Suppressor macrophage treated with lipopolysaccharide for 1 hour (primary cell): ENCODE measurements at places on chromosomes 4 and X.

- DNase-seq, result no peak
Measured at GRCh38 chr4:127055357-127055756, 577.4 kb upstream of the INTU start.

DNA sequence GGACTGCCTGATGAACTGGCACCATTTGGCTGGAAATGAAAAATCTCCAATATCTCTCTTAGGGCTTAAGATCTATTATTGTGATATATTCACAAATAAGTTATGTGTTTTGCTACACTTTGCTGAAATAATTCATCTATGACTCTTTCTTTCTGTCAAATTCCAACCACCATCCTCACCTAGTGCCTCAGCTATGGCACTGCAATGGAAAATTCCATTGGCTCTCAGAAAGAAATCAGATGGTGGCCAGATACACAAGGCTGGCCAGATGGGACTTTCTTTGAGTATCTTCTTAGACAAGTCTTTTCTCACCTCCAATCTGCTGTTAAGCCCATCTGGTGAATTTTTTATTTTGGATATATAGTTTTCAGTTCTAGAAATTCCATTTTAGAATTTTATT, 28.0 kb downstream of the NAT8L start:
- no peak for DNase-seq

GRCh38 chrX:14359727-14360126, 169.6 kb upstream of the GLRA2 start:
- no peak for DNase-seq

- no peak for DNase-seq
Measured at GRCh38 chr4:69075061-69075792, 21.0 kb upstream of the UGT2B7 start.

DNA sequence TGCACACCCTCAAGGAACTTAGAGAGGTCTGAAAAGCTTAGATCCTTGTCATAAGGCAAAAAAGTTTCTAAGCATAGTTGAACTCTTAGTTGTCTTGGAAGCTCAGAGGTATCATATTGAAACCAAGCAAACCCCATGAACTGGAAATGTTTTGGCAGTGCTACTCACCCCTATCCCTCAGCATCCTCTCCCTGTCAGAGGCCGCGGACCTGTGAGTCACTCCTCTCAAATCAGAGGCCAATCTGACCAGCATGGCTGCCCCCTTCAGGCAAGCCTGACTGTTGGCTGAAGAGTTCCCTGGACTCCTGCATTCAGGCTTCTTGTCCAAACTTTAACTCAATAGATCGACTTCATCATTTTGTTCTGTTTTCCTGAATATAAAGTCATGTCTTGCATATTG, 69.4 kb downstream of the KCNIP4 start:
- no peak for DNase-seq

DNA sequence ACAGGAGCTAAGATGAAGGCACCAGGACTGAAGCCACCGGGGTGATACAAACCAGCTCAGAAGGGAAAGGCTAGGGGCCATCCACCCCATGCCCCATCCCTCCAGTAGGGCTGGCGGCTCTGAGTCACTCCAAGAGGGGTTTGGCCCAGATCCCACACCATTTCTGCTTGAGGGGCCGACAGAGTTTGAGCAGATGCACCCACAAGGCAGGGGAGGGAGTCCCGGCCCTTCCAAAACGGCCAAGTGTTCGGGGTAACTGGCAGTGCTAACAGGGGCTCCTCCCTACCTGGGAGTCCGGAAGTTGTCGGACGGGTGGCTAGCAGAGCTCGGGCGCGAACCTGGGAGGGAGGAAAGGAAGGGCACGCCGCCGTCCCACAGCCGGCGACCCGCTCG, 412 bp downstream of the SLC10A3 start:
- peak; percentile 52 for DNase-seq

- no peak for DNase-seq
Measured at GRCh38 chrX:25131055-25131454, 115.3 kb upstream of the ARX start.

DNA sequence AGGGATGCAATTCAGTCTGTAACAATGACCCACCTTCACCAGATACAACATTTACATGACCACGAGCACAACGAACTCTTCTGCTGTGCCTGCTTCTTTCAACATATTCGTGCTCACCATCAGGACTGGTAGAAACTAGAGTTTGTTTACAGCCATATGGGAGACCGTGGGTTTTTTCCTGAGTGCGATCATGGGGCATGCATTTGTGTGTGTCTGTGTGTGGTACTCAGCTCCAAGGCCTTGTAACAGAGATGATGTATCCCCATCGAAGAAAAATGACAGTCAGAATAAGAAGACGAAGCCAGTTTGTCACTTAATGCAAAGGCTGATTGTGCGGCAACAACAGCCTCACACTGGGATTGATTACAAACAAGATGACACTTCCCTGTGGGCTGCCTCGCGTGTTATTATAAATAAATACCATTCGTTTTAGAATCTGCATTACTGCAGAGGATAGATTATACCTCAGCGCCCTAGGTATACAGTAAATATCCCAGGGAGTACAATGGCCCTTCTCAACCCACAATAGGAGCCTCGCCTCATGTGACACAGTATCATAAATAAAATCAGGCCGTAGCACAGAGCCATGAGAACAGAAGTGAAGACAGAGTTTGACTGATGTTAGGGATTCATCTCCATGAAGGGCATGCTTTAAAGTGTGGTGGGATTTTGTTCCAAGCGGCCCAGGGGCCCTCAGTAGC, 97.3 kb upstream of the NOCT start:
- no peak for DNase-seq

- DNase-seq, result peak; percentile 16
Measured at GRCh38 chr4:44736900-44737299, 10.5 kb upstream of the GNPDA2 start.

- no peak for DNase-seq
Measured at GRCh38 chr4:148295642-148296041, 146.6 kb downstream of the NR3C2 start.

DNA sequence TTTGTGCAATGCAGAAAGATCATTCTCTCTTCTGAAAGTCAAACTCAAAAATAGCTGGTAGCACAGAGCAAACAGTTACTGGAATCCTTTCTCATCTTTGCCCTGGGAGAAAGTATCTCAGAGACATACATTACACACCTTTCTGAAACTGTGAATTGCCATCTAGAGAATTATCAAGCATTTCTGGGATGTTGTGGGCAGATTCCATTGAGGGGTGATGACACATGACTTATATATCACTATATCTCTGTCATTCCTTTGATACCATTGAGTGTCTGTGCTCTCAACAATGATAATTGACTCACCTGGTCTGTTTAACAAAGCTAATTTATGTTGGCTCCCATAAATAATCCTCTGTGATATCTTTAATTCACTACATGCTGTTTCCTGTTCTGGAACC, 13.0 kb downstream of the SLIT2 start:
- no peak for DNase-seq

- DNase-seq, result peak; percentile 39
Measured at GRCh38 chr4:153728660-153729059, 31.2 kb downstream of the RNF175 start.

GRCh38 chrX:97756879-97757278, 873.2 kb downstream of the RPA4 start:
- no peak for DNase-seq

DNA sequence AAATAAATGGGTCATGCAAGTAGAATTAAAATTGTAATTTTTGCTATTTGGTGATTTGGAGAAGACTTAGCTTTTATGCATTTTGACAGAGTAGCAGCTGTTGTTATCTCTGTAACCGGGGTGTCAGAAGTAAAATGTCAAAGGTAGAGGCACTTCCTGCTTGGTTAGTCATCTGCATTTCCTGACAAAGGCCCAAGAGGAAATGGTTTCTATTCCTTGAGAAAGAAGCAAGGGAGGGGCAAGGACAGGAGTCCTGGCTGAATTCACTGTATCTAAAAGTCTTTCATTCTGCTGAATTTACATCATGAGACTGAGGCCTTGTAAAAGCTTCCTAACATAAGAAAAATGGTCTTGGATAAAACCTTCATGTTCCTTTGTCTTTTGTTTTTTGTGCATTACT, 550.9 kb upstream of the BOD1L1 start:
- DNase-seq, result peak; percentile 39

GRCh38 chrX:150200361-150200760, 162.8 kb upstream of the MAMLD1 start:
- DNase-seq, result no peak

DNA sequence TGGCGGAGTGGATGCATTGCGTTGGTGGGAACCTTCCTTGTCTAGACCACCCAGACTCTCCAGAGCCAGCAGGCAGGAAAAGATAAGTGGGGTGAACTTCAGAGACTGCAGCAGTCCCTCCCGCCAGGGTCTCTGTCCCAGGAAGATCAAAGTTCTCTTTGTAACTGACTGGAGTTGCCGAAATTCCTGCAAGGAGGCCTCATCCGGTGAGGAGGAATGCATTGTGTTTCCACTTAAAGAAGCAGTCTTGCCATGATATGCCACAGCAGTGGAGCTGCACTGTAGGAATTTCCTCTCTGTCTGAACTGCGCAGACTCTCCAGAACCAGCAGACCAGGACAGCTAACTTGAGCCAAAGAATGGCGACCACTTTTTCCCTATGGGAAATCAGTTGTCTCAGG, 1190.4 kb downstream of the TECRL start:
- no peak for DNase-seq

DNA sequence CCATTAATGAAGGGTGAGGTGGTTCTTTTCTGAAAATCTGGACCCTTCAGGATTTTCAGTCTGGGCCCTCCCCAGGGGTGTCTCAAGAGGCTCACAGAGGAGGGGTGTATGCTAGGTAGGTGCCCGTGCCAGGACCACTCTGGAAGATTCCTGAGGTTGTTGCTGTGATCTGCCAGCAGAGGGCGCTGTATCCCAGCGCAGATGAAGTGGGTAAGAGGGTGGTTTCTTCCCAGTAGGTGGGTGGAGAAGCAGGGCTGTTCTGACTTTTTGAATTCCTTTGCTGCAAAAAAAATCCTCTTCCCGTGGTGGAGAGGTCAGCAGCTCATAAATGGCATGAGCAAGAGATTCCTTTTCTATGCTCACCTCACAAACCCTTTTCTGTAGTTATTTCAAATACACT, 51.1 kb downstream of the SCML1 start:
- peak; percentile 55 for DNase-seq

GRCh38 chr4:122702939-122703338, 29.6 kb upstream of the BBS12 start:
- no peak for DNase-seq

DNA sequence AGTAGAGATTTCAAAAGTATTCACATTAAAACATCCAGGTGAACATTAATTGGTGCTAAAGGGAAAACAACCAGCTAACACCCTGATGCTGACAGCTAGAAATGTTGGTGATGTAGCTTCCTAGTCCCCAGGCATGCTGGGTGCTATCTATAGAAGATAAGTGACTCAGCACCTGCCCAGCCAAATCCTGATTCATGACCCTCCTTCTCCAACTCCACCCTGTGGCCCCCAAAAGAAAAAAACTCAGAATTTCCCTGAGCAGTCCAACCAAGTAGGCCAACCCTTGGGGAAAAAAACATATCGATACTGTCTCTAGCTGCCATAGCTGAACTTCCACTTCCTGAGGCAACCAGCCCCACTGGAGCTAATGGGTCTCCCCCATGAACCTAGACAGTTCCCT, 197.6 kb upstream of the KLF3 start:
- DNase-seq, result no peak

- DNase-seq, result no peak
Measured at GRCh38 chr4:3494462-3494871, 31.4 kb downstream of the DOK7 start.

DNA sequence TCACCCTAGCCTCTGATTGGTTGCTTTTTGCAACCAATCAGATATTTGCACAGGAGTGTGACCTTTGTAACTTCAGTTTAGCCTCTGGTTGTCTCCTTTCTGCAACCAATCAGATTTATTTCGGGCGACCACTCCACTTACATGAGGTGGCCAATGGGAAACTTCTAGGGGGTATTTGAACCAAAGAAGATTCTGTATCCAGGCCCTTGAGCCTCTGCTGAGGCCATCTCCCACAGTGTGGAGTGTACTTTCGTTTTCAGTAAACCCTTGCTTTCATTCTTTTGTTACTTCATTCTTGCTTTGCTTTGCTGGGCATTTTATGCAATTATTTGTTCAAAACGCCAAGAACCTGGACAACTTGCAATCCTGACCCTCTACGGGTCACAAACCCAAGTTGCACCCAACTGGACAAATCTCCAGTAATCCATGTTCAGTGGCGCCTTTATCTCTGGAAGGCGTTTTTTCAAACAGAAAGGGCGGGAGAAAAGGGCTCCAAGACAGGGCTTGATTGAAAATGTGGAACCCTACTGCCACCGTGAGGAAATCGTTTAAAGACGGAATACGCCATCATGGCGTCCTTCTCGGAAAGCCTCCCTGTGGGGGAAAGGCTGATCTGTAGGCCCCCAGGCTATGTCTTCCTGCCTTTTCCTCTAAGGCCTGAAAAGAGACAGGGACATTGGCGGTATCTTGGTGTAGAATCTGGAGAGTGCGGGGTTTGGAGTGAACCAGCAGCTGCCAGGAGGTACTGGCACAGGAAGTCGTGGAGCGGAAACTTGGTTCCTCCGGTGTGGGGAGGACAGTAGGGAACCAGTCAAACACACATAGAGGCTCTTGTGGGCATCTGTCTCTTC, 184.6 kb downstream of the OR13H1 start:
- no peak for DNase-seq
